ENCODE measurements at places on chromosomes 6 and 20. TPM values are rescaled to one million over a fixed set of nuclear protein-coding genes. Genes with fewer than 3 reads are reported as not detected.

DNA sequence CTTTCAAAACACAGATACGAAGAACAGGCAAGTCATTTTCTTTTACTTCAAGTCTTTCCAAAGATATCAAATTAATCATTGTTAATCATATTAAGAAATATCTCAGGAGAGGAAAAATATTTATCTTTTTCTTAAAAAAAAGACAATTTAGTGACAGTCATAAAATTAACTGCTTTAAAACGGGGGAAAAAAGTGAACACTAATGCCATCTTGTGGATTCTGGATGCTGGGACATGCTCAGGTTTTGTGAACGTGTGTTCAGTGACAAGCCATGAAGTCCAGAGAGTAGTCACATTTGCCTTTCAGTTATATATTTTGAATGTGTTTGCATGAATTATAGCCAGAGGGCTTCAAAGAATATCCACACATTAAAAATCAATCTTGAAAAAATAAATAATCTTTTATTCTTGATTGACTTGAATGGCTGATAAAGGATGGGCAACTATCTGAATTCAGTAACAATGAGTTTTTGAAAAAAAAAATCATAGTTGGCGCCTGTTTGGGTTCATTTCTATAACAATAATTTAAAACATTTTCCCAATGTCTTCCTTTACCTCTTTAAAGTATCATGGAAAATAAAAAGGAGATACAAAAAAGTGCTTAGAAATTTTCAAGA lies 74.7 kb upstream of the NOX3 start:
- DNase-seq: no peak

Gene CRISP2
- total RNA-seq: not detected

- no peak for DNase-seq
These were observed 210.3 kb downstream of the TBX18 start for GRCh38 chr6:84554074-84554473.

GRCh38 chr6:39152262-39152661 lies 37.3 kb upstream of the SAYSD1 start:
- DNase-seq: no peak

GRCh38 chr20:50568549-50568942 lies 58.4 kb downstream of the PTPN1 start:
- DNase-seq: no peak

- DNase-seq: no peak
These were observed 23.2 kb upstream of the ELOVL2 start for GRCh38 chr6:11067348-11067747.

- DNase-seq: no peak
These were observed 36.3 kb downstream of the CDH4 start for GRCh38 chr20:61288331-61288784.

GRCh38 chr6:33744001-33744848 lies 2.5 kb downstream of the IP6K3 start:
- DNase-seq: no peak

GRCh38 chr6:57262901-57263694 lies 41.0 kb upstream of the RAB23 start:
- DNase-seq: no peak

DNA sequence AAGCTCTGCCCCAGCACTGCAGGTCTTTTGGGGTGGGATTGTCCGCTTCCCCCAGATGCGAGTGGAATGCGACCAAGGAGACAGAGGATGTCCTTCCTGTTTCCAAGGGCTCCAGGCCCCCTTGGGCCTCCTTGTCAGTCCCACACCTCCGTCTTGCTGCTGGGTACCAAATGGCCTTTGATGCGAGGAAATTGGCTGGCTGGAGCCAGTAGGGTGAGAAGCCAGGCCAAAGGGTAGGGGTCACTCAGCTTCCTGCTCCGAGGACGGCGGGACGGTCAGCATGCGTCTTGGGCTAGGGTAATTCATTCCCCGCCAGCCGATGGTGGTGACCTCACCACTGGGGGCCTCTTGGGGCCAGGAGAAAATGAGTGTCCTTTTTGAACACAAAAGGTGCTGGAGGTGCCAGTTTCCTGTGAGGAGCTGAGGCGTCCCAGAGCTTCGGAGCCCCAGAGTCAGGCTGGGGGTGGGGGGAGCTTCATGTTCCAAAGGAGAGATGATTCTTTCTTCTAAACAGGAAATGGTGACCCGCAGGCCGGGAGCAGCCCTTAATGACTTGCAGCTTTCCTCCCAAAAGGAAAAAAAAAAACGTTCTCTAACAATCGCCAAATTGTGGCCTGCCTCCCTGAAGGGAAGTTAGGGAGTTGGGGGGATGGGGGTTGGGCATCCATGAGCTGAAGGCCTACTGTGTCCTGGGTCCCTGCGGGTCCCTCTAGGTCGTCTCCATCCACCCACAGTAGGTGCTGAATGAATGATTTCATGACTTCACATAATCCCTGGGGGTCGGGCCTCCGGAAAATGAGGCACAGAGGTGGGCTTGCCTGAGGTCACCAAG lies 6.7 kb downstream of the SNAI1 start:
- no peak for DNase-seq

GRCh38 chr6:124190256-124190655 lies 386.6 kb downstream of the NKAIN2 start:
- DNase-seq: no peak

Gene LY6G6F
- not detected for total RNA-seq

Gene FAM83C
- total RNA-seq: not detected

Gene FAM229B
- 3.6 TPM for total RNA-seq

Gene NDRG3
- 20.2 TPM for total RNA-seq

DNA sequence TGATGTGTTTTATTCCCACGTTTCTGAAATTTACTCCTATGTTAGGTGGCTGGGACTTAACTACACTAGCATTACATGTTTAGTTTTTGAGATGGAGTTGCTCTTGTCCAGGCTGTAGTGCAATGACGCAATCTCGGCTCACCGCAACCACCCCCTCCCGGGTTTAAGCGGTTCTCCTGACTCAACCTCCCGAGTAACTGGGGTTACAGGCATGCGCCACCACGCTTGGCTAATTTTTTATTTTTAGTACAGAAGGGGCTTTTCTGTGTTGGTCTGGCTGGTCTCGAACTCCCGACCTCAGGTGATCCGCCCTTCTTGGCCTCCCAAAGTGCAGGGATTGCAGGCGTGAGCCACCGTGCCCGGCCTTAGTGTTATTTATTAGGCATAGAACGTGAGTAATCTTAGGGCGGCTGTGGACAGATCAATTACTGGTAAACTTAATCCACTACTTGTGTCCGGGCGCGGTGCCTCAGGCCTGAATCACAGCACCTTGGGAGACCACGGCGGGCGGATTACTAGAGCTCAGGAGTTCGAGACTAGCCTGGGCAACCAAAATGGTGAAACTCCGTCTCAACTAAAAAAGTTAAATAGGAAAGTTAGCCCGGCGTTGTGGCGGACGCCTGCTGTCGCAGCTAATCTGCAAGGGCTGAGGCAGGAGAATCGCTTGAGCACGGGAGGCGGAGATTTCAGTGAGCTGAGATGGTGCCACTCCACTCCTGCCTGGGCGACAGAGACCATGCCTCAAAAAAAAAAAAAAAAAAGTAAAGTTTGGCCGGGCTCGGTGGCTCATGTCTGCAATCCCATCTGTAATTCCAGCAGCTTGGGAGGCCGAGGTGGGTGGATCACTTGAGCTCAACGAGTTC lies 123.7 kb upstream of the BTN3A2 start:
- DNase-seq: no peak

GRCh38 chr6:211871-212497 lies 80.3 kb upstream of the DUSP22 start:
- no peak for DNase-seq

DNA sequence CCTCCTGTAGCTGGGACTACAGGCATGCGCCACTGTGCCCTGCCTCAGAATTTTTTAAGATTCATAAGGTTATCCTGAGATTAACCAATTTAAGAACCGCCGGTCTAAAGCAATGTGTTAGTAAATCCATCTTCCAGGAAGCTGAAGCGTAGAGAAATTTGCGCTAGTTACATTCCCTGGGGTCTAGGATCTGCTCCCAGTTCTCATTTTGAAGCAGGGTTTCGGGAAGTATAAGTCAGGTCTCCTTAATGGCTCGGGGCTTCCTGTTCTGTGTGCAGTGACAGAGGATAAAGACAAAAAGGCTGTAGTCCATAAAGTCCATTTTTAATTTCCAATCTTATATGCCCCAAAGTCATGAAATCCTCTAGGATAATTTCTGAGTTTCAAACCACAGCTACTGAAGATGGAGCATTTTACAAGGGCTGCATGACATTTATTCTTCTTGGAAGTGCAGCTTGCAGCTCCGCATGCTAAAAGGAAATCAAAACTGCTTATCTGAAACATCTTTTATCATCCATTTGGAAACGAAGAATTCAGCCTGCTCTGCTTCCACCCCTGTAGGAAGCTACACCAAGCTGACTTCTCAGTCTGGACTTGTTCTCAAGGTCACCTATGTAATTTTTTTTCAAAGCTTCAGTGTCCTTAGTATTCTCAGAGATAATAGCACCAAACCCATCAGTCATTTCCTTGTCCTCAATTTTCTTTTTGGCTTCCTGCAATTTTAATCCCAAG lies 326.1 kb downstream of the PRL start:
- DNase-seq: no peak

GRCh38 chr6:43196337-43196736 lies 14.3 kb downstream of the CUL9 start:
- DNase-seq: no peak

GRCh38 chr6:108168090-108168463 lies 2.3 kb downstream of the NR2E1 start:
- no peak for DNase-seq

Gene HLA-DRB1
- total RNA-seq: 4.0 TPM

DNA sequence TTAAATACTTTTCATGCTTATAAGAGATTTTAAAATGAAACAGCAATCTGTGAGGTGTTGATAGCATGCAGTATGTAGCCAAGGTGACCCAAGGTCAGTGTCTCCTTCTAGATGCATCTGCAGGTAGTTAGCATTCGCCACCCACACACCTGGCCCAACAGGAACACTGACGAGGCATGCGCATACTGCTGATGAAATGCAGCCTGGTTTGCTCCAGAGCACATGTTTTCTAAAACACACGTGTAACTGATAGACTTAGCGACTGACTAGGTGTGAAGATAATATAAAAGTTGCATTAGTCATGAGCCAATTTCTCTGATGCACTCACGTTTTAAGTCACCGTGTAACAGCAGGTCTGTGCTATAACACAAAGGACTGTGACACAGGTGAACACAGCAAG lies 77.1 kb upstream of the RPS6KA2 start:
- DNase-seq: no peak

GRCh38 chr6:3419624-3420272 lies 37.1 kb downstream of the SLC22A23 start:
- DNase-seq: no peak

Gene SNAI1
- not detected for total RNA-seq

GRCh38 chr20:58657986-58658385 lies 6.9 kb downstream of the STX16 start:
- DNase-seq: no peak

DNA sequence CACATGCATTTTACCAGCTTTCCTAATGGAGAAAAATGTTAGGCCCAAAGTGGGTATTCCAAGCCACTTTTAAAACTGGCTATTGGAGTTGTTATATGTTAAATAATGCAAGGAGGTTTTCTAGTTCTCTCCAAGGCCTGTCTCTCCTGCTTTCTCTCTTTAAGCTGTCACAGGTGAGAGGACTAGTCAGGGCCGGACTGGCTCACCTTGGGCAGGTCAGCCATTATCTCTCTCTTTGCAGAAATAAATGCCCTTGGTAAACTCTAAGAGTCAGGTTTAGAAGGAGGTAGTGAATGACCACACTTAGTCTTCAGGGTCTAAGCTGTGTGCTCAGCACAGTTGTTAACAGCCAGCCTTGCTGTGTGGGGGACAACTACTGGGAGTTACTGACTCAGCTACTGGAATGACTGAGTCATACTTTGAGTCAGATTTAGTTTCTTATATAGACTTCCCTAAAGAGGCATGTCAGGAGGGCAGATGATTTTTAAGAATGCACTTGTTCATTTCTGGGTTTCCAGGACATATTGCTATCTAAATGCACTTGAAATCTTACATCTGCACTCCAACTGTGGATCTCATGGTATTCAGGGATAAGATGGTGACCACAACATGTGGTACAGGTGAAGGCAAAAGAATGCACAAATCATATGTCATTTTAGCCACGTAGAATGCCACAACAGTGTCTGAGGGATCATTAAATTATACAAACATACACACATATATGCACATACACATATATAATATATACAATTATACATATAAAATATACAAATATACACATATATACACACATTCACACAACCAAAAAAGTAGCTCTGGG lies 719.4 kb downstream of the EPM2A start:
- peak; percentile 87 for DNase-seq

GRCh38 chr6:87714093-87714842 lies 12.2 kb upstream of the AKIRIN2 start:
- peak; percentile 76 for DNase-seq

DNA sequence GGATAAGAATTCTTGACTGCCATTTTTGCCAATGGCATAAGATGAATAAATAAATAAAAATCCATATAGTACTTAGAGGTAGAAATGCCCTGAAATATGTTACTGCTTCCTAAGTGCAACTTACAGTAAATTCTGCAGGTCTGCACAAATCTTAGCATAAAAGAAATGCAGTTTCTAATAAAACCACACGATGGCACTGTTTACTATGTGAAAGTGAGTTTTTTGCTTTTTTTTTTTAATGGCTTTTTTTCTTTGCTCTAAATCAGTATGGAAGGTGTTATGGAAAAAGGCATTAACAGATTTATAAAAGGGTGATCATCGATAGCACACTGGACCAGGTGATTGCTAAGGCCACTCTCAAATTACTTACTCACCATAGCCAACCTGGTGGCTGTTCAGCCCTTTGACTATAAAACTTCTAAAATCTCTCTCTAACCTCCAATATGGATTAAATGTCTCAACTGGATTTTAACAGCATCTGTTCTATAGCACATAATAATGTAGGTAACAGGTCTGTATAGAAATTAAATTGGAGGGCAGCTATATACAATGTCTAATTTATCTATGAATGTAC lies 45.8 kb downstream of the AHI1 start:
- DNase-seq: no peak

GRCh38 chr20:53445321-53445731 lies 148.3 kb downstream of the ZNF217 start:
- DNase-seq: no peak

DNA sequence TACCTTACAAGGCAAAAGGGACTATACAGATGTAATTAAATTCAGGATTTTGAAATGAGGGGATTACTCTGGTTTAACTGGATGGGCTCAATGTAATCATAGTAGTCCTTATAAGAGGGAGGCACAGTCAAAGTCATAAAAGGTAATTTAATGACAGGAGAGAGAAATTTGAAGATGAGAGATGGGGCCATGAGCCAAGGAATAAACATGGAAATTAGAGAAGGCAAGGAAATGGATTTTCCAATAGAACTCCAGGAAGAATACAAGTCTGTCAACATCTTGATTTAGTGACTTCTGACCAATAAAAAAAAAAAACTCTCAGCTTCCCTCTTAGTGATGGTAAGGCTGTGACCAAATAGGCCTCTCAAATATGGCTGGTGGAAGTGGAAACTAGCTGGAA lies 101.9 kb upstream of the BEND3 start:
- DNase-seq: no peak

All from kidney epithelial cell (primary cell).